ENCODE measurements at places on chromosomes 7 and 10.
A peak's percentile ranks its signal among the peaks of the same experiment; 100 is the strongest.

DNA sequence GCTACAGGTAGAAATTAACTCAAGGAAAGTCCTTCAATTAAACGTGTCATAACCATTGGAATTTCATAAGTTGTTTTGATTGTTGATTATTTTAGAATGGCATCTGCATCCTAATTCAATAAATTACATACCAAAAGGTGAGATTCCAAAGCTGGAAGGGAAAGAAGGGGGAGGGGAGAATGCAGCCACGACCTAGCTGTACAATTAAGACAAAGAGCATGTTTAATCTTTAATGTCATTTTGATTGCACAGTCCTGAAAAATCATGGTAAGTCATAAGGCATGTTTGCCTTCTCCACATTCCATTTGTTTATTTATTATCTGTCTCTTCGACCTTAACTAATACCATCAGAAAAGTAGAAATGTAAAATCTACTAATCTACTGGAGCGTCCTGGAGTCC lies 358.1 kb downstream of the FRMD4A start:
- DNase-seq, result no peak

GRCh38 chr7:2736411-2736914 lies 48.5 kb downstream of the AMZ1 start:
- DNase-seq, result peak; percentile 11

- DNase-seq, result no peak
These were observed 4.9 kb upstream of the FAM53B start for GRCh38 chr10:124748953-124749645.

DNA sequence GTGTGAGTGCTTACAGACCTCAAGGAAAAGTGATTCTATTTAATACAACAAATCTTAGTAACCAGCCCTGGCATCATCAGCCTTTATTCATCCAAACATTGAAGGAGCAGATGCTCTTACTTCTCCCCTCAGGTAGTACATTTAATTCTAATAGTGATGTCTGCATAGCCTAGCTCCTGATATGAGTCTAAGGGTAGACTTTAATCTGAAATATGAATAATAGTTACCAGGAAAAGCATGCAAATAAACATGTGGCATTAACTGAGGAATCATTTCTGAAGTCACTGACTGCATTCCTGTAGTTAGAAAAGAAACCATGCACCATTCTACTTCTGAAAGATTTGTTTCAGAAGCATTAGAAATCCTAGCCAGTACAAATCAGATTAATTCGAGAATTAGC lies 25.7 kb upstream of the LMBR1 start:
- no peak for DNase-seq

GRCh38 chr7:15446722-15447121 lies 115.1 kb downstream of the AGMO start:
- DNase-seq, result no peak

DNA sequence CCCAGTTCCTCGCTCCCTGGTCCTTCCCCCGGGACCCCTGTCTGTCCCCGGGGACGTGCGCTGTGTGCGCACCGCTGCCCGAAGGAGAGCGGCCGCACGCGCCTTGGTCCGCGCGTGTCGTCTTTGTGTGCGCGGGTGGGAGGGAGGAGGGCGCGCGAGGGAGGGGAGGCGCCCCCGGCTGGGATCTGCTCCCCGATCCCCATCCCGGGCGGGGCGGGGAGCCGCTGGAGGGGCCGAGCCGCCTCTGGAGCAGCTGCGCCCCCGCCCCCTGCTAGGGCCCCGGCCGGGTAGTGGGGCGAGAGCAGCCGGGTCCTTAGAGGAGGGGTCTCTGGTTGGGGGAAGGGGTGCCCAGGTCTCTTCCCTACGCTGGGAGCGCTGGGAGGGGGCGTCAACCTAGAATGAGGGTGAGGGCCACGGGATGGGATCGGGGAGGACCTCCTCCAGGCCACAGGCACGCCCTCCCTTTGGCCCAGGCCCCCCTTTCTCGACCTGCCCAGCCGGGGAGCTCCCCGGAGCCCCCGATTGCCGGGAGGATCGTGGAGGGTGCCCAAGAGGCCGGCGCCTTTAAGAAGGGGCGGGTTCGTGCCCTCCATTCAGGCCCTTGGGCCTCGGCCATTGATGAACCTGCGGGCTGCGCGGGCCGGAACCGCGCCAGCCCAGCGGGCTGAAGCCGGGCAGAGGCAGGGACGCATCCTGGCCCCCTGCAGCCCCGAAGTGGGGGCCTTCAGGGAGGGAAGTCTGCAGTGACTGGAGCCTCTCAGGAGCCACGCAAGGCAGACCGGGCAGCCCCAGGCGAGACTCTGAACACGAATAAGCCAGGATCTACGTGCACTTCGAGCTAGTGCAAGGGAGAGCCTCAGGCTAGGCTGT lies 678 bp downstream of the SH2B2 start:
- no peak for DNase-seq

DNA sequence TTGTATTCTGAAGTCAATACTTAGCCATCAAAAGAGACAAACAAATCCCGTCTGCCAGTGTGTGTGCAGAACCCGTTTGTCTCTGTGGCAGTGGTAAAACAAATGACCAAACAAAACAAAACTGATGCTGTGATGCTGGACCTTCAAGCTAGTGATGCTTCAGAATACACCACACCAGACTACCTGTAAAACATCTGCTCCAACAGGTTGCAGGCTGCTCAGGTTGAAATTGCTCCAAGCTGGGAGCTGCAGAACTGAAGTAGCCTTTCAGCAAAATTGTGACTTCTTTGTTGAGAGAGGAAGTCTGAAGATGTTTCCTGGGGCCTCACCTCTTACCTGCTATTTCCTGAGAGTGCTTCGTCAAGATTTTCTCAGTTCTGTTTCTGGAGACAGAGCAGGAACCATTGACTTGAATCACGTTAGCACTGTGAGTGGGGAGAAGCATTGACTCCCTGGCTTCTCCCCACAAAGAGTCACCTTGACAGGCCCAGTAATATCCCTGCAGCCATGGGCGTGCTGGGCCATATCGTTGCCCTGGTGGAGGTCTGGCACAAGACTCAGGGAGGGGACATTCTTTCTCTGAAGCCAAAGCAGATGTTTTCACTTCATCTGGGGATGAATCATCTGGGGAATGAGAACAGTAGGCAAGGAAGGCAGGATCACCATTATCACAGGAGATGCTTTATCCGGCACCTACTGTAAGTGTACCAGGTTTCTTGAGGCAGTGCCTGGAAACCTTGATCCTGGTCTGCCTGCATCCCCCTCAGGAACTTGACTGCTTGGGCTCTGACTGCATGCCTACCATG lies 80.2 kb downstream of the RBM20 start:
- DNase-seq, result no peak

GRCh38 chr10:114908896-114909295 lies 29.1 kb upstream of the TRUB1 start:
- no peak for DNase-seq

DNA sequence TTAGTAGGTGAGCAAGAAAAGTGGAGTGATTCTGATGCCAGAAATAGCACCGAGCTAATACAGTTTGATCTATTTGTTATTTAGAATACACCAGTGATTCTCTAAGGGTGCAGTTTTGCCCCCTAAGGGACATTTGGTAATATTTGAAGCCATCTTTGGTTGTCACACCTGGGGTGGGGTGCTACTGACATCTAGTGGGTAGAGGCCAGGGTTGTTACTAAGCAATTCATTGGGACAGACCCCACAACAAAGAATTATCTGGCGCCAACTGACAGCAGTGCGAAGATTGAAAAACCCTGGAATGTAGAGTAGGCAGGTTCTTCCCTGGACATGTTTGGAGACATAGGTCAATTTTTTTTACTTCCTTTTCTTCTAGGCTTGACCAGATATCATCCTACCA lies 14.6 kb downstream of the PALS2 start:
- peak; percentile 37 for DNase-seq

GRCh38 chr7:8515640-8516185 lies 82.3 kb downstream of the NXPH1 start:
- DNase-seq, result no peak

DNA sequence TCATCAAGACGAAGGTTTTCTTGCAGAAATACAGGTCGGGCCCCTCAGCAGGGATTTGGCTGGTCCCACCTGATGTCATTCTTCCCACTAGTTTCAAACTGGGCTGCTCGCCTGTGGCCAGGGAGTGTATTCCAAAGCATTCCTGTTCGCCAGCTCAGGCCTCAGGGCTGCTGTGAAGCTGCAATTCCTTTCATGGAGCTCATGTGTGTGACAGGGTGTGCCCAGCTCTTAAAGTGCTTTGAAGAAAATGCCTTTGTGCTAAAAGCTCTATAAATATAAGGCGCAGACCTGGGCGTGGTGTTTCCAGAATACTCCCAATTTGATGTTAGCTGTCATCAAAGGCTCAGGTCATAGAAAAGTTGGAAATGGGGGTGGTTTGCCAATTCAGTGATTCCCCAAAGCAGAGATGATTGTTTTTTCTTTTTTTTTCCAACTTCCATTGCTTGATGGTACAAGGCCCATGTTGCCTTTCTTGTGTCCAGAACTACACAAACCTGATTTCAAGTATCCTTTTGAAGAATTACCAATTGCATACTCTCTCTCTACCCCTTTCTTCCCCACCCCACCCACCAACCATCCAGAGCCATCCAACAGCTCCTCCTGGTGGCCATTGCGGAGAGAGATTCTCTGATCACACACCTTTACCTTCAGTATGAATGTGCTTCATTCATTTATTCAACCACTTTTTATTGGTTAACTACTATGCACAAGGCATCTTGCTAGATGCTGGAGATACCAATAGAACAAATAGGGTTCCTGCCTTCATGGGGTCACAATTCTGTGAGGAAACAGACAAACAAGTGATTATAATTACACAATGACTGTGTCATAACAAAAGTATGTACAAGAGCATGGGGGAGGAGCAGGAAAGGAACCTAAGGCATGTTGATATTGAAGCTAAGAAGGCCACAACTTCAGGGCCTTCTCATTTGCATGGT lies 297.3 kb upstream of the LYZL1 start:
- peak; percentile 23 for DNase-seq

GRCh38 chr10:123348691-123349572 lies 194.7 kb downstream of the BUB3 start:
- DNase-seq, result no peak

DNA sequence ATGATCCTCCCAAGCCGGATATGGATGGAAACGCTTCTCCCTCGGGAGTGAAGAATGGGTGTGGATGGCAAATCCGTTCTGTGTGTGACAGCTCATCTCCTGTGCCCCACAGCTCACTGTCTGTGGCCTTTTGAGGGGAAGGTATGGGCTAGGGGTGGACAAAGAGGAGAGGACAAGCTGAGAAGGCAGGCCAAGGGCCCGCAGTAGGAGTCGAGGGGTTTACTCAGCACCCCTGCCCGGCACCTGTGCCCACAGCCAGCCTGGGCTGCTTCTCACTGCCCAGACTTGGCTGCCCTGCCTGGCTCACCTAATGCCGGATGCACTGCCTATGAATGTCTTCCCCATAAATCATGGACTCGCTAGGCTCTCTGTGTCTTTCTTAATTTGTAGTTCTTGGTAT lies 503.8 kb downstream of the TCERG1L start:
- DNase-seq, result no peak

GRCh38 chr7:142380069-142380468 lies 122.2 kb upstream of the PRSS58 start:
- no peak for DNase-seq

GRCh38 chr7:77479536-77480088 lies 57.5 kb upstream of the PTPN12 start:
- no peak for DNase-seq

DNA sequence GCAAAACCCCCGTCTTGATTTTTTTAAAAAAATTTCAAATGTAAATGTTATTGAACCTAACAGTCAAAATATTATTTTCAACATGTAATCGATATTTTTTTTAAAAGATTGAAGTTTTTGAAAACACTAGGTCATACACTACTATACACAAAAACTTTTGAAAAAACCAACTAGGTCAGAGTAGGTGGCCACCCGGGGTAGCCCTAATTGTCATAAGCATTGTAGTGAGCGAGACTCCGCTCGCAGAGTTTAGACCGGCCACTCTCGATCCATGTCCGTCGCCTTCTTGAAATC lies 417 bp downstream of the RFC2 start:
- no peak for DNase-seq

DNA sequence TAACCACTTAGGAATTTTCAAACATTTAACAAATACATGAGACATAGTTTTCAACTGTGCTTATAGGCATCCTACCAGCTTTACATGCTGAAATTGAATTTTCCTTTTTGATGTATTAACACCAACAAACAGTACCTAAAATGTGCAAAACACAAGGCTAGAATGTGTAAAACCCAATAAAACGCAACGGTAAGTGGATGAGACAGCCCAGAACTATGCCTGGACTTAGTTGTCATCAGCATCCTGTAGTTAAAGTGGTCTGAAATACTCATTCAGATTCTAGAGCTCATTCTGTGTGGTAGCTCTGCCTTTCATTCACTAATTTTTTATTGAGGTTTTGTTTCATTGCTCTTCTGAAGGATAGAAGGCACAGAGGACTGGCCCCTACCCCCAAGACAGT lies 137.1 kb downstream of the BMPER start:
- no peak for DNase-seq

- peak; percentile 49 for DNase-seq
These were observed 47.2 kb downstream of the DNAJC12 start for GRCh38 chr10:67790534-67791408.

DNA sequence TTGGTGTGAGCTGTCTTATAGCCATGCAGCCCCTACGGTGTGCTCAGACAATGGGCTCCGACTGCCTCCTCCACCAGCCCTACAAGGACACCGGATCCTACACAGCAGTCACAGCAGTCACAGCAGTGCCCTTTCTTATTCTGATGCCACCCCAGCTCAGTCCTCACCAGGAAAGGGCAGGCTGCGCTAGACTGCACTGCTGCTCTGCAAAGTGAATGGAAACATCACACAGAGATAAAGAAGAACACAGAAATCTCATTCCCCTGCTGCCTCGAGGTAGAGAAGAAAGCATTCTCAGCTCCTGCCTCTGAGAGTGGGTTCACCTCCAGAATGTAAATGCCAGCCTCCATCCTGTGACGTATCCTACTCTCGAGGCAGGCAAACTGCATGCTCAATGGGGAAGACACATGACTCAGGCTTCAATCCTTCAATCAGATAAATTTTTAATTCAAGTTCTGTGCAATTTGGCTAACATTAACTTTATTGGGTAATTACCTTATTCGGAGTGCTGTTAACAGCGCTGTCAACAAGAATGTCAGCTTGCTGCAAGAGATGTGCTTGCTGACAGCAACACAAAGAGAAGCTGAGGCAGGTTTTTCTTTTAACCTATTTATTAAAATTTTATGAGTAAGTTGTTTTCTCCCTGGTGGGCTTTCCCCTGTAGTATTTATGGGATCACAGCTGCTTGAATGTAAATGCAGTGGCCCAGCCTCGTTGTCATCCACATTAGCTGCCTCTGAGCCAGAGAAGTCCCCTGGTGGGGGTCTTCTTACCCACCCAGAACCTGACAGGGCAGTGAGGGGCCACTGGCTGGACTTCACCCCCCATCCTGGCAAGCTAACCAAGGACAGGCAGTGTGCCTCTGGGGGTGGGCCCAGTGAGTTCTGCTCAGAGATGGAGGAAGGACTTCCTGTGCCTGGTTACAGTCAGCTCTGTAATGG lies 241.3 kb upstream of the KMT2E start:
- DNase-seq, result no peak

DNA sequence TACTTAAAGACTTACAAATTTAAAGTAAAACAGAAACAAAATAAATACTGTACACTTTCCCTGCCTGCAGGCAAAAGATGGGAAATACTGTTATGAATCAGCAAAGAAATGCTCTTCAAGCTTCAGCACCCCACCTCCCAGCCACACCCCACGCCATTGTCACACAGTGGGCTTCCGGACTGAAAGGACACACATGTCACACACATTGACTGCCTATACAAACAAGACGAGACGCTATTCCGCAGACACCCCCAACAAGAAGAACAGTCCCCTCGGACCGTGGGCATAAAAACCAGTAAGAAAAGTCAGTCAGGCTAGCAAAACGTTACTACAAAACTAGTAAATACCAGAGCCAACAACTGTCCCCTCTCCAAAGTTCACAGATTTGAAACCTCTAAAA lies 22.2 kb upstream of the PARP12 start:
- DNase-seq, result peak; percentile 73
